ENCODE measurements at places on chromosomes 3 and 15.

GRCh38 chr3:38576526-38577370 is 72.7 kb downstream of the SCN5A start:
- no peak for DNase-seq

GRCh38 chr15:65949491-65949890 is 80.2 kb downstream of the RAB11A start:
- no peak for DNase-seq

- no peak for DNase-seq
Measured at GRCh38 chr15:67383899-67384298, 129.3 kb downstream of the IQCH start.

- no peak for DNase-seq
Measured at GRCh38 chr3:171954690-171955383, 84.5 kb upstream of the FNDC3B start.

GRCh38 chr3:49028673-49029562 is at the start of gene IMPDH2:
Gene IMPDH2 (minus strand): TSS chr3:49029398. CDS start chr3:49029350, 48 bp downstream.
- DNase-seq, result peak; percentile 93

GRCh38 chr3:94210256-94210655 is 147.4 kb downstream of the NSUN3 start:
- DNase-seq, result no peak

- DNase-seq, result peak; percentile 78
Measured at GRCh38 chr3:13513051-13513912, 33.2 kb downstream of the HDAC11 start.

DNA sequence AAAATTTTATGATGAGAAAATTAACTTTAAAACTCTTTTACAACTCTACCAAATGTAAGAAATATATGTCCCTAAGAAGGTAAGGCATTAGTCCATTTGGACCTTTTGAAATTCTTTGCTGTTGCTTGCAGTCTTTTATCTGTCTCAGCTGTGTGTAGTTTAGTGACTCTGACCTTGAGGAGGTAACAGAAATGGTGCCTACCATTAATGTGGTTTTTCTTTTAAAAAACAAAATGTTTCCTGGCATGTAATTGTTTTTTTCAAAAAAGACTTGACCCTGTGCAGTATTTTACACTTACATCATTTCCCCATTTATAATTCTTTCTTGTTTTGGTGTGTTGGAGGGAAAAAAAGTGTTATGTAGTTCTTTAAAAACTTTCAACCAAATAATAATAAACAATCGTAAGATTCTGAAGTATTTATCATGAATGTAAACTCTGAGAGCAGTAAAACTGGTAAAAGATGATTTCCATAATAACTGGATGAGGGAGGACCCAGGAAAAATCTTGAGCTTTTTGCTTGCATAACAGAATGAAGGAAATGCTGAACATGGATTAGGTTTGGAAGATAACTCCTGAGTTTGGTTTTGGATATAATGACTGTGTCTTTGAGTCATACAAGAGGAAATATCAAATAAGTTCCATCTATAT is 225.1 kb downstream of the CHST2 start:
- DNase-seq, result no peak

DNA sequence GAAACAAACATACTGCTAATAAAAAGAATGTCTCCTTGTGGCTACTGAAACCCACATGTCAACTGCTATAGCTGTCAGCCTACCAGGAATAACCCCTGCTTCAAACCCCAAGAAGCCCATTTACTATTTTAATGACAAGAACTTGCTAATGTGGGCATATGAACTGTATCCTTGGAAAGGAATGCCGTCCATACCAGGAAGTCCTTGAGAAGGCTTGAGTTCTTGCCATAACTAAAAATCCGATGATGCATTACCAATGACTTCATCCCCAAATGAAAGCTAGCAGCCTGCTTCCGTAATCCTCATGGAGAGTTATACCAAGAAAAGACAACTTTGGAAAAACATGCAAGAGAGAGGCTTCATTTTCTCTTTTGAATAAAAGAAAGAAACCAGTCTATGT is 34.8 kb downstream of the MINDY4B start:
- DNase-seq, result peak; percentile 28

DNA sequence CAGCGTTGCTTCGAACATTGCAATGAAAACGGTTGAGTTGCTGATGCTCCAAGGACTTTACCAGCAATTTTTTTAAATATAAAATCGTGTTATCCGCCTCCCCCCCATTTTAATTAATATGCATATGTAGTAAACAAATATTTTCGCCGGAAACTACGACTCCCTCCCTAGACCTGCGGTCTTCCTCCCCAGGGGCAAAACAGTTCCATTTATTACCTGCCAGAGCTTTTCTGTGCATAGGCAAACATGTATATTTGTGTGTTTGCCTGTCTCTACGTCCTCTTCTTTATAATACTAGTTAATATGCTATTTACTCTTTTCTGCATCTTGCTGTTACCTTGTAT is 593 bp upstream of the RSL24D1 start:
- no peak for DNase-seq

DNA sequence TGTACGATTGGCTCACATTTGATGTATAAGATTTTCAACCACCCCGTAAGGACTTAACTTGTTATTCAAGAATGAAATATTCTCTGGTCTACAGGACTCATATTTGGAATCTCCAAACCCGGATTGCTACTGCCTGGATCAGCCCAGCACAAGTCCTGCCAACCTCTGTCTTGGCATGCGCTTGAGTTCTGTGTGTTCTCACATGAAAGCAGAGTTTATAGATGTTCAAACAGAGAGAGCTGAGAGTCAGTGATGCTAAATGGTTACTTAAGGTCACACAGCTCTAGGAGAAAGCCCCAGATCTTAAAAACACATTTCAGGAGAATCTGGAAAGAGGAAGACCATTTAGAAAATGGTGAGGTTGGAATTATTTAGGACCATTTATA is 268.0 kb upstream of the TBL1XR1 start:
- peak; percentile 53 for DNase-seq

DNA sequence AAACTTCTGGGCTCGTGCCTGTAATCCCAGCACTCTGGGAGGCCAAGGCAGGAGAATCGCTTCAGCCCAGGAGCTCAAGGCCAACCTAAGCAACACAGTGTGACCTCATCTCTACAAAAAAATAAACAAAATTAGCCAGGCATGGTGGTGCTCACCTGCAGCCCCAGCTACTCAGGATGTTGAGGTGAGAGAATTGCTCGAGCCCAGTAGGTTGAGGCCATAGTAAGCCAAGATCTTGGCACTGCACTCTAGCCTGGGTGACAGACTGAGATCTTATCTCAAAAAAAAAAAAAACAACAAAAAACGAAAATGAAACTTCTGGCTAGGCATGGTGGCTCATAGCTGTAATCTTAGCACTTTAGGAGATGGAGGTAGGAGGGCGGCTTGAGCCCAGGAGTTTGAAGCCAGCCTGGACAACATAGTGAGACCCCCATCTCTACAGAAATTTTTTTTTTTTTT is 53.7 kb downstream of the PIK3CB start:
- no peak for DNase-seq

- no peak for DNase-seq
Measured at GRCh38 chr3:7793786-7794185, 707.8 kb upstream of the LMCD1 start.

Data from fibroblast of gingiva (primary cell).